ENCODE measurements at places on chromosomes 3 and 15. TPM values are rescaled to one million over a fixed set of nuclear protein-coding genes. Genes with fewer than 3 reads are reported as not detected.

The AGBL1 gene
- total RNA-seq: not detected

The HDC gene
- total RNA-seq: not detected

The GDPGP1 gene
- total RNA-seq: 10.2 TPM

The PPARG gene
- 6.1 TPM for total RNA-seq

The LMLN gene
- total RNA-seq: 3.4 TPM

The ADIPOQ gene
- total RNA-seq: not detected

The FRMD5 gene
- 25.1 TPM for total RNA-seq

The ARNT2 gene
- total RNA-seq: under 0.01 TPM

The ZBBX gene
- 0.04 TPM for total RNA-seq

The SLC9C1 gene
- total RNA-seq: under 0.01 TPM

The PTX3 gene
- total RNA-seq: 1,084 TPM

The CYP1A2 gene
- not detected for total RNA-seq

The FGF12 gene
- total RNA-seq: 1.3 TPM

The MESP2 gene
- total RNA-seq: 0.14 TPM

The DNASE1L3 gene
- 0.07 TPM for total RNA-seq

The DISP2 gene
- 0.07 TPM for total RNA-seq

The TM6SF1 gene
- 46.6 TPM for total RNA-seq

The NR2E3 gene
- total RNA-seq: not detected

The CHRD gene
- total RNA-seq: 0.20 TPM

The MAPKAPK3 gene
- 18.9 TPM for total RNA-seq

The SNX33 gene
- total RNA-seq: 8.5 TPM

Measured in pulmonary artery endothelial cell (primary cell).